ENCODE measurements at places on chromosomes 4 and X.

- DNase-seq = no peak
These were observed 335.8 kb upstream of the SFRP2 start for GRCh38 chr4:154124539-154125255.

GRCh38 chr4:51842167-51842553 is 793 bp upstream of the DCUN1D4 start:
- no peak for DNase-seq

DNA sequence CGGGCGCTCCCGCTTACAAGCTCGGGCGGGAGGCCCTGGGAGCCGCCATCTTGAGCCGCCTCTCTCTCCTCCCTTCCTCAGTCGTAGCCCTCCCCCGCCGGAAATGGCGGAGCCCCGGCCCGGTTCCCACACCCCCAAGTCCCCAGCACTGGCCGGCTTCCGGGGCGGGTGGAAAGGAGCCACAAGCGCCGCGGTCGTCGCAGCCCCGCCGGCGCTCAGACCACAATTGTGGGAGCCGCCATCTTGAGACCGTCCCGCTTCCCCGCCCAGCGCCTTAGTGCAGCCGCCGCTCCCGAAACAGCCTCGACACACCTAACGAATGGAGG is 531 bp downstream of the HCFC1 start:
- DNase-seq = peak; percentile 86

- no peak for DNase-seq
These were observed 59.7 kb downstream of the FAM184B start for GRCh38 chr4:17721496-17722355.

DNA sequence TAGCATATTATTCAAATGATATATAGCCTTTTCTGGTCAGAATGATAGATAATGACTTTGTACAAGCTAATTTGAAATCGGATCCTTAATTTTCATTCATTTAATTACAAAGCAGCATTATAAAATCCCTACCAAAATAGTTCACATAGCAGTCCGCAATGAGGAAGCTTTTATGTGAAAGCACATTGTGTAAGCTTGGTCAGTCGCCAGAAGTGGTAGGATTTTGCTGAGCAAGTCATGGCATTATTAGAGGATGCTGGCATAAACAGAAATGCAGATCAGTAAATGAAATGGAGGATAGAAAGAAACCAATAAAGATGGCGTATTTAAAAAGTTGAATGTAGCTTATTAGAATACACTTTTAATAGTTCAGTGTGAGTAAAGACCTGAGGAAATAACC is 93.2 kb upstream of the DIAPH2 start:
- no peak for DNase-seq

DNA sequence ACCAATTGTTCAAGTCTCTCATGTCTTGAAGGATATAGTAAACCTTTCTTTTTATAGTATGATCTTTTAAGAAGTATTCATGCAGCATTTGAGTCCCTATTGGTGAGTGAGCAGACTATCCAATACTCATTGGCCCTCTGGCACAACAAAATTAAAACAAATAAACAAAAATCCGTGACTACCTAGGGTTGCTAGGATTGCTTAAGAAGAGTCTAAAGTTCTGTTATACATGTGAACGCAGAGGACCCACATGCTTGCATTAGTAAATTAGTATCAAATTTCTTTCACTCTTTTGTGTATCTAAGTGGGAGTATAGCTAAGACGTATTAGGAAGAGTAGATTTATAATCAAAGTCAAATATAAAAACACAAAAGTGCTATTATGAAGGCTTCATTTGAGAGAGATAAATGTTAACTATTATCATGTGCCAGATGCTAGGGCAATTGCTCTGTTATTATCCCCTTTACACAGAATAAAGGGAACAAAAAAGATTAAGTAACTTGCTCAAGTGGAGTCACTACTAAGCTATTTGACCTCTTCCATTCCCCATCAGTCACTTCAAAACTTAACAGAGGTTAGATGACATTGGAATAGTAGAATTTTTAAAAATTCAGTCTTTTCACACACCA is 29.2 kb upstream of the LARP1B start:
- DNase-seq = no peak

DNA sequence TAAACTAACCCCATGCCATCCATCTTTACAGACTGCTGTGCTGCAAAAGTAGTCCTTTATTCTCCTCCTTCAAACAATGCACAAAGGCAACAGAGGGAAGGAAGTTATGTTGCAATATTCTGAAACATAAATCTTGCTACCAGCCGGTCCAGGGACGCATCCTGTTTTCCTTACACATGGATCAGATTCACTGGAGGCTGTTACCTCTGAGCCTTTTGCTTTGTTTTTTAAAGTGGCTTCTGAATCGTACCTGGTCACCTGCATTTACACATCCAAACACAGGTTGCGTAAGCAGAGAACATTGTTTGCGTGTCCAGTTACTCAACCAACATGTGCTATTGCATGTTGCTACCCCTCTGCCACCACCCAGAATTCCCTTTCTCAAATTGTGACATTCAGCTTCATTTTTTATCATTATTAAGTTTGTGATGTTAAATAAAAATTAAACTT is 8.8 kb downstream of the PPARGC1A start:
- no peak for DNase-seq

DNA sequence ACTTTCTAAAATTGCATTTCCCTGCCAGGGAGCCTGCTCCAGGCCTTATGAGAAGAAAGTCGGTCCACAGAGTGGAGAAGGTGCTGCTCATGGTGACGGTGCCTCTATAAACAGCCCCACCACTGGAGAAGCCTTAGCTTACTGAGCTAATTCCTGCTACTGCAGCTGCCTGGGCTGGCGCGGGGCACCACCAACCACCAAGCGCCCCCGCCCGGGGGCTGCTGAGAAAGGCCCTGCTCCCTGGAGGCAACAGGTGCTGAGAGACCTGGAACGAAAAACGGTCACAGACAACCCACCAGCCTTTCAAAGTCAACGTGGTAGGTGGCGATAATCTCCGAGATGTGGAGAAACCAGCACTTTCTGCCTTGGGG is 2.9 kb downstream of the HCFC1 start:
- no peak for DNase-seq

DNA sequence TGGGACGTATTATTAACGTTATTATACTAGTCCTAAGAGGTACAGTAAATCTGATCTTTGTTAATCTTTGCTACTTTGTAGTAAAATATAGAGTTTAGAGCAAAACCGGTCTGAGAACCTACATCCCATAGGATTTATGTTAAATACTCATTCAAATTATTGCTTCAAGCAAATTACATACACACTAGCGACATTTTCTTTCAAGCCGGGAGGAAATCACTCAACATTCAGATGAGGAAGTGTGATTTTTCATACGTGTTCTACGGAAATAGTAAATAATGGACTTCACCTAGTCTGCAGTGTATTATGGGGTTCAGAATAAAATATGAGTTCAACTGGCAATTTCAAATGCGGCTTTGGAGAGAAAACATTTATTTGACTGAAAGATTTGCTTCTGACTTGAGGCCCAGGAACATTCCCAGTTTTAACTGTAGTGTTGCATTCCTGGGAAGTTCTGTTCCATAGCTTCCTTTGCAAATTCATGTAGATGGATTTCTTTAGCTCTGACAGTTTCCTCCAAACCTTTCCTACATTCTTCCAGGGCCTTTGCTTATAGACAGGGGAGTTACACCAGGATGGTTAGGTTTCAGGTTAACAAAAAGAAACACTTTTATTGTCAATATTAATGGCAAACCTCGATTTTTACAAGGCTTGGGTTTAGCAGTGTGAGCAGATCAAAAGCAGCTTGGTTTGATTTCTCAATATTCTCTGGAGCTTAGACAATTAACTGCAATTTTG is 5.3 kb upstream of the HAND2 start:
- DNase-seq = no peak

GRCh38 chrX:119252716-119253115 is 16.6 kb downstream of the PGRMC1 start:
- DNase-seq = no peak

GRCh38 chr4:150540959-150541360 is 41.0 kb upstream of the MAB21L2 start:
- DNase-seq = no peak

DNA sequence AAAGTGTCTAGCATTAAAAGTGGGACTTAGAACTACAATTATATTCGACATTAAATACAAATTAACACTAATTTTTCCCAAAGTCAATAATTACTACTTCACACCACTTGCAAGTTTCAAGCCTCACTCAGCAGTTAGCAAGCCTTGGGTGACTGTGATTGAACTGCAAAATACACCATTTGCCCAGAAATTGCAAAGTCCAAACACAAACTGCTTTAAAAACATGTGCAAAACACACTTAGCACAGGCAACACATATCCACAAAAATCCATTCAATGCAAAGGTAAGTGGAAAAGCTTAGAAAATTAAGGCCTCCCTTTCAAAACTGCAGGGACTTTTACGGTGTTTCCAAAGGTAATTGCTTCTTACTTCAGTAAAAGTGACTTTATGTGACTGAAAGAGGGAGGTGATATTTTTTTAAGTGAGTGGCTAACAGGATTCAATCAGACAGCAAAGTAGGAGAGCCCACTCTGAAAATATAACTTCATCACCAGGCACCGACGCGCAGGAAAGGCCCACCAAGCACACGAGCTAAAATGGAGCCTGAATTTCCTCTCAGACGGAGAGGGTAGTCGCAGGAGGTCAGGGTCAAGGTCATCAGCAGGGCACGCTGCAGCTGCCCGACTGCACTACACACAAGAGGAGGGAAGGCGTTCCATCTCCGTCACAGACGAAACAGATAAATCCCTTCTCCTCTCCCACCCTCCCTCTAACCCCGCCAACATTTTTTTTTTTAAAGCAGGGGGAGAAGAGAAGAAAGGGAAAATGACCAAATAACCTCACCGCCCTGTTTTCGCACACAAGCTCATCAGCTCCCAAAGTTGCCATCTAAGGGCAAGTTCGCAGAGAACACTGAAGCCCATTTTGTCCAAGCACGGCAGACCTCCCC is 3.1 kb downstream of the ZNF827 start:
- no peak for DNase-seq

DNA sequence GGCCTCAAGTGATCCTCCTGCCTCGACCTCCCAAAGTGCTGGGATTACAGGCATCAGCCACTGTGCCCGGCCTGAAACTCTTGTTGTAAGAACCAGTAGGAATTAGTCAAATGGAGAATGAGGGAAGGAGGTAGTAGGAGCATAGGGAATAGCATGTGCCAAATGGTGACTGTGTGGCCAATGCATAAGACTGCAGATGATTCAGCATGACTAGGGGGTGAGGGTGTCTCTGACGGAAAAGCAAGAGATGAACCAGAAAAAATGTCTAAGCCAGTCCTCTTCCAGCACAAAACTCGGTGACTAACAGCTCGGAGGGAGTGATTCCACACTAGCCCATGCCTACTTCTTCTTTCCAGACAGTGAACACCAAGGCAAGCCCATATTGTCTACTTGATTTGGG is 58.2 kb upstream of the DUSP21 start:
- no peak for DNase-seq

- no peak for DNase-seq
These were observed 21.9 kb downstream of the ERCC6L start for GRCh38 chrX:72216973-72217372.

DNA sequence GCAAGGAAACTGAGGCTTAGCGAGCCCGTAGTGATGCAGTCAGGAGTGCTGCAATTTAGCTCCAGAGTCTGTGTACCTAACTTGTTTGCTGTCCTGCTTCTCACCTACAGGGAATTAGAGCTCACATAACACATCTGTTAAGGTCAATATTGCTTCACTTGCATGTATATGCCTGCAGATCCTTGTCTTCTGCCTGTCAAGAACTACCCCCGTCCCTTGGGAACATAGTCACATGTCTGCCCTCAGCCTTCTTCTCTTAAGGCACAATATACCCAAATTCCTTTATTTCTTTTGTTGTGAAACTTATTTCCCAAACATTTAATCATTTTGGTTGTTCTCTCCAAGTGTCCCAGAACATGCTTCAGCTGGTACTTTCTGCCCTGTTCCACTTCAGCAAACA is 103.3 kb upstream of the LEF1 start:
- DNase-seq = no peak

GRCh38 chr4:121777625-121778024 is 12.7 kb upstream of the SMIM43 start:
- no peak for DNase-seq

DNA sequence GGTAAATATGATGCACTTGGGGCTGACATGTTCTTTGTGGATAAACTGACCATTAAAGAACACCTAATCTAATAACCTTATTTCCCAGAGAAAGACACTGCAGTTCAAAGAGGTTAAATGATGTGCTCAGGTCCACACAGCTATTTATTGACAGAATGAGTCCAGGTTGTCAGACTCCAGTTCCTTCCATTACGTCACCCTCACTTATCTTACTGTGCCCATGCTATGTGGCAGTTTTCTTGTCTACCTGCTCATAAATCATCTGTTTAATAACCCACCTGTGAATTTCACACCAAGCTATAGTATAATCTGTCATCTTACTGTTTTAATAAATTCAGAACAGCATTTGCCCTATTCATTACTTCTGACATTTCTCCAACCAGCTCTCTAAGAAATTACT is 36.7 kb downstream of the QRFPR start:
- DNase-seq = no peak

DNA sequence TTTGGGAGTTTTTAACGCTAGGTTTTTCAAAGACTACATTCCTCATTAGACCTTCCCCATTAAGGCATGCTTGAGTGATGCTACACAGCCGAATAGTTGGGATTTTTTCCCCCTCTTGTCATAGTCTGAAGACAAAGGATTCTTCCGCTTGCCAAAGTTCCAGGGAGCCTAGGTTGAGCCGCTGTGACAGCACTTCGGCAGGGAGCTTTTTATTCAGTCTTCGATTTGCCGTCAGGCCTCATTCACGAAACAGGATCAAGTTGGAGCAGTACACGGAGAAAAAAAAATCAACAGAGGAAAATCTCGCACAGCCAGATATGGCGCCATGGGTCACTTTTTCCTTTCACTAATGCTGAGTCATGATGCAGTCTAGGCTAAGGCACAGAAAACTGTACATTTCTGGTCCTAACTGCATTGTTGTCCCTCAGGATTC is 24.3 kb downstream of the SHROOM3 start:
- no peak for DNase-seq

- no peak for DNase-seq
These were observed 18.3 kb downstream of the RAP2C start for GRCh38 chrX:132200976-132201375.

DNA sequence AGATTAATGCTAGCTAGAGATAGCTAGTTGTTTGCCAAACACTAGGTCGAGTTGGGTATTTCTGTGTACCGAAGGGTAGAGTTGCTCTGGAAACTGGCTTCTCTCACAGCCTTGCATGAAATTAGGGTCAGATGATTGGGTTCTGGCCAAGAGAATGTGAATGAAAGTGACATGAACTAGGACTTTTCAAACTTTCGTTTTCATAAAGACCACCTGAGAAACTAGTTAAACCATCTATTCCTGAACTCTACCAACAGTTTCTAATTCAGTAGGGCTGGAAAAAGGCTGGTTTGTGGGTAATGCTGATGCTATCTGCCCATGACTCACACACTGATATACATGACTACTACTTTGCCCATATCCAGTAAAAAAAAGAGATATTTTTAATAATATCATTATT is 157.6 kb downstream of the GASK1B start:
- DNase-seq = no peak

- DNase-seq = no peak
These were observed 37.8 kb downstream of the RNF175 start for GRCh38 chr4:153722036-153722435.
